ENCODE measurements at places on chromosomes 3 and 15. TPM values are rescaled to one million over a fixed set of nuclear protein-coding genes. Genes with fewer than 3 reads are reported as not detected.

Gene CADPS
- total RNA-seq: 0.76 TPM

Gene STAB1
- total RNA-seq: not detected

Gene MYL3
- not detected for total RNA-seq

Gene GPR87
- not detected for total RNA-seq

Gene MUC20
- 0.22 TPM for total RNA-seq

Gene RAMAC
- 37.5 TPM for total RNA-seq

Gene KY
- total RNA-seq: not detected

GRCh38 chr3:194994551-194994981 is 276.4 kb downstream of the XXYLT1 start:
- no peak for DNase-seq

- peak; percentile 78 for DNase-seq
Observed at GRCh38 chr3:37240170-37240945, 66.0 kb upstream of the LRRFIP2 start.

DNA sequence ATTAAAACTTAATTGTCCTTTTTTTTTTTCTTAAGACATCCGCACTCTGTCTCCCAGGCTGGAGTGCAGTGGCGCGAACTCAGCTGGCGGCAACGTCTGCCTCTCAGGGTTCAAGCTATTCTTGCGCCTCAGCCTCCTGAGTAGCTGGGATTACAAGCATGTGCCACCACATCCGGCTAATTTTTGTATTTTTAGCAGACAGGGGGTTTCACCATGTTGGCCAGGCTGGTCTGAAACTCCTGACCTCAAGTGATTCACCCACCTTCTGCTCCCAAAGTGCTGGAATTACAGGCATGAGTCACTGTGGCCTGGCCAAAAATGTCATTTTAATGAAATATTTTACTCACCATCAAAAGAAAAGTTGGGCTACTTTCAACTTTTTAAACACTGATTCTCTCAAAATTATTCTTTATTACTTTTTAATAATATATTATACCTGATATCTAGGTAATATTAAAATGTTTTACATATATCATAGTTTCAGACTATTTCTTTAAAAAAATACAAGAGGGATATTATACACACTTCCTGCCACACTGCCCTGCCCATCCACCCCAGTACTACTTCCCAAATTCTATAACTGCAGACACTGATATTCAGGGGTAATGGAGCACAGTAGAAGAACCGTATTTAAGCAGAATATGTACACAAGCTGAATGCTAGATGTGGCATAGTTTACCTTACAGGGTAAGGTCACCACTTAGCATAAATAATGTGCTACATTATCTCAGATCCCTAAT is 723.9 kb upstream of the ZNF385D start:
- DNase-seq: no peak

DNA sequence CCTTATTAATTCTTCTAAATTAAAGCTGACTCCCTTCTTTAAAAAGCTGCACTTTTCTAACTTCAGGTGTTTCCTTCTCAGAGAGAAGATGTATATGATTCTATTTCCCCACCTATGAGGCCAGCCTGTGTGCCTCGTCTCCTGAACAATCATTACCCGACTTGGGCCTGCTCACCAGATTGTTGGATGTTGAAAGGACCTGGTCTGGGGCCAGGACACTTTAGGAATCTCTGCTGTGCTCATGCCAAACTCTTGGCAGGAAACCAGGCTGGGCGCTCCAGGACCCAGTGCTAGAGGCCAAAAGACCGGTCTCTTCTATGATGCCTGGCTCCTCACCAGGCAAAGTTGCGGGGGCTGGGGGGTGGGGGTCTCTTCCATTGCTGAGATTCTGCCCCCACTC is 16.9 kb upstream of the LRRC31 start:
- no peak for DNase-seq

GRCh38 chr3:138254216-138254615 is 67.1 kb downstream of the ARMC8 start:
- no peak for DNase-seq

- DNase-seq: no peak
Observed at GRCh38 chr15:79643393-79643792, 211.3 kb downstream of the MINAR1 start.

DNA sequence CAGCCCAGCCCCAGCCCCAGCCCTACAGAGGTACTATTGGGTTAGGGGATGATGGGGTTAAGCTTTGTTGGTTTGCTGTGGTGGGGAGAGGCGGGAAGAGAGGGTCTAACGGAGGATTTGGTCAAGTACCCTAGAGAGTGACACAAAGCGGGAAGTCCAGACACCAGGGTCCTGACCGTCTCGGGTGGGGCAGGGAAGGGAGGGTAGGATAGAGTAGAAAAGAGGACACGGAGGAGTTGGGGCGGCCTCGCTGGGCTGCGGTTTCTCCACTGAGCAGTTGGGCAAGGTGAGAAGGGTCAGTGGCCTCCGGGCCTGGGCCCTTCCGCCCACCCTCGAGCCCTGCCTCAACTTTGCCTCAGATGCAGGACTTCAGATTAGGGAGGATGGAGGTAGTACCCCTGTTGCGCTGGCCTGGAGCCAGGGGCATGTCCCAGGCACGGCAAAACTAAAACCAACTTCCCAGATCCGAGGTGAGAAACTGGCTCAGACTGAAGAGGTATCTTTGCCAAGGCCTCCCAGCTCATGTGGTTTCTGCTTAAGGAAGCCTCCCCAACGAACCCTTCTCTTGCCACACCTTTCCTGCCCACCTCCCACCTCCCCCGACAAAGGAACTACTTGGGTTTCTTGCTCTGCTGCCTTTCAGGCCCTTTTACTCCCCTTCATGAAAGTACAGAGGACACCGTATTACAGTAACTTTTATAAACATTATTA is 551 bp downstream of the PML start:
- peak; percentile 57 for DNase-seq

- DNase-seq: no peak
Observed at GRCh38 chr3:145170121-145170520, 990.9 kb downstream of the PLOD2 start.

DNA sequence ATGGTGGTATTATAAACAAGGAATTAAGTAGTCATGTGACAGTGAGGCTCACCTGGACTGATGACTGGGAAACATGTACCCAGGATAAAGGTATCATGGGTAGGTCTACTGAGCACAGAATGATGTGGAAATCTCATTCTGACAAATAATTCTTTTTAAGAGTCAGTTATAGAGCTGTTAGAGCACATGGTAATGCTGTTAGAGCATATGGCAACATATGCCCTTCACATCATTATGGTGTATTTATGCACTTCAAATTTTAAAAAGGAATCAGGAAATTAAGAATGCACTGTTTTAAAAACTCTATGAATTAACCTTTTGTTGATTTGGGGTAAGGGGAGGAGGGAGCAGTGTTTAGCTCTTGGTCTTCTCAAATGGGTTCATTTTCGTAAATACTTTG is 1.7 kb downstream of the SLC6A20 start:
- no peak for DNase-seq

DNA sequence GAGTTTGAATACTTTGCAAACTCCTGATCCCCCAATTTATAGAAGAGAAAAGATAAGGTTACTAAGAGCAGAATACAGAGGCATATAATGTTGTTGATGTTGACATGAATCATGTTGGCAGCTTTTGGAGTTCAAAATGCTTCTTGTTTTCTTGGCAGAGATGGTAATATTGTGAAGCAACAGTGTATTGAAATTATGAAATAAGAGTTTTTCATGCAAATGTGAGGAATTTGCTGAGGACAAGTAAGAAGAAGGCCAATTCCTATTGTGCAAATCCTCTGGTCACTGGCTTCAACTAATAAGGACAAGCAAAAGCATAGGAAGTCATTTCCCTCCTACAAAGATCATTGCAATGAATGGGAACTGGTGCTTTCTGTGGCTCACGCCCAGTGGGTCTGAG is 126.9 kb upstream of the CHL1 start:
- no peak for DNase-seq

DNA sequence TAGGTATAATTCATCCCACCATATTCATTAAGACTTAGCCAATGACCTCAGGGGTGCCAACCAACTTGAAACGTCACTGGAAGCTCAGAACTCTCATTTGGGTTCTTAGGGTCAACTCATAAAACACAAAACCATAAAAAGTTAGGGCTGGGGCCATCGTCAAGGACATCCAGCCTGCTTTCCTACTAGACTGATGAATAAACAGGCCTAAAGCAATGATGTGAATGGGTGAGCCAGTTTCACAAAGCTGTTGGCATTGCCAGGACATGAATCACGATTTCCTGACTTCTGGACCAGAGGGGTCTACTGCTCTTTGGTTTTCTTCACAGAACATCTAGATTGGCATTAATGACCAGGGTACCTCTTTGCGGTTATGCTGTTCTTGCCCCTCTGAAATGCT is 64.7 kb downstream of the EOMES start:
- no peak for DNase-seq

- no peak for DNase-seq
Observed at GRCh38 chr3:14462738-14463137, 60.3 kb downstream of the SLC6A6 start.

- no peak for DNase-seq
Observed at GRCh38 chr3:45782381-45782780, 14.0 kb downstream of the SLC6A20 start.

DNA sequence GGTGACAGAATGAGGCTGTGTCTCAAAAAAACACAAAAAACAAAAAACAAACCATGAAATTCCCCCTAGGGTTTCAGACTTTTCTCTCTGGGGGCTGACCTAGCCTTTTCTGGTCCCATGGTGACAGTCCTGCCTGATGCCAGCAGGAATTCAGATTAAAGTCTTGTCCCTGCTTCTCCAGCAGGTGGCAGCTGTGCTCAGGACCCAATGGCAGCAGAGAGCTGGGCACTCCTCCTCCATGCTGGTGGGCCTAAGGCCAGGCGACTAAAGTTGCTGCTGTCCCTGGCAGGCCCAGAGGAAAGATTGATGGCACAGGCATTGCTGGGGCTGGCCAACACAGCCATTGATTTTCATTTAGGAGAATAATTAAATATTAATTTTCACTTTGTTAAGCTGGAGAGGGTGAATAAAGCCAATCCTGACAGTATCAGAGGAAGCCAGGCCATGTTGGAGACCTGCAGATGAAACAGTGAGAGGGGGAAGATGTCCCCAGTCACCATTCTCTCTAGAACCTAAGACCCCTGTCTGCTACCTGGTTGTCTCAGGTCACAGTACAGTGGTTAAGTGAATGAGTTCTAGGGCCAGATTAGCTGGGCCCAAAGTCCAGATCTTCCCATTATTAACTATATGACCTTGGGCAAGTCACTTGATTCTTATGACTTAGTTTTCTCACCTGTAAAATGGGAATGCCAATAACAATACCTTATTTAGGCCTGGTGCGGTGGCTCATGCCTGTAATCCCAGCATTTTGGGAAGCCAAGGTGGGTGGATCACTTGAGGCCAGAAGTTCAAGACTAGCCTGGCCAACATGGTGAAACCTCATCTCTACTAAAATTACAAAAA is 7.1 kb downstream of the CELF6 start:
- DNase-seq: peak; percentile 89

DNA sequence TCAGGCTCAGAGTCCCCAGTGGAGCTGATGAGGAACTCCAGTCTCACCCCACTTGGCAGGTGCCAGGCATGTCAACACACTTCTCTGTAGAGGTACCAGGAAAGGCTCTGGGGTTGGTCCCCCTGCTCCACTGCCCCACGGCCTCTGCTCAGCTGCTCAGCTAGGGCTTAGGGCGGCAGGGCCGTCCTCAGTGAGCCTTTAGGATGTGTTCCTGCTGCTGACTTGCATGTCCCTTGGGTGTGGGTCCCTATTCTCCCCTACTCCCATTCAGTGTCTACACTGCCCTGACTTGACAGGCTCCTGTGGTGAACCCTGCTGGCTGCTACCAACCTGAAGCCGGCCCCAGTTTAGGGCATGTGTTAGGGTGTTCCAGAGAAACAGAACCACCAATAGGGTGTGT is 17.9 kb upstream of the POLG start:
- DNase-seq: no peak
